Urinary bladder (tissue), 4 donors: ENCODE measurements at places on chromosomes 1 and 21. TPM values are rescaled to one million over a fixed set of nuclear protein-coding genes. Genes with fewer than 3 reads are reported as not detected.

The NFIA gene
- total RNA-seq = 105 TPM

The SPRR2B gene
- not detected for total RNA-seq

The TRAF5 gene
- total RNA-seq = 63.8 TPM

The TNFRSF9 gene
- 0.16 TPM for total RNA-seq

The USP48 gene
- total RNA-seq = 97.1 TPM

The JAK1 gene
- 137 TPM for total RNA-seq

The LRRC3 gene
- 1.5 TPM for total RNA-seq

- DNase-seq = no peak
These were observed 50.6 kb downstream of the UCK2 start for GRCh38 chr1:165877940-165878556.

GRCh38 chr1:212368073-212368484 is 46.6 kb downstream of the PACC1 start:
- no peak for DNase-seq

- DNase-seq = no peak
These were observed 1124.3 kb downstream of the AMY1C start for GRCh38 chr1:104874044-104874443.

DNA sequence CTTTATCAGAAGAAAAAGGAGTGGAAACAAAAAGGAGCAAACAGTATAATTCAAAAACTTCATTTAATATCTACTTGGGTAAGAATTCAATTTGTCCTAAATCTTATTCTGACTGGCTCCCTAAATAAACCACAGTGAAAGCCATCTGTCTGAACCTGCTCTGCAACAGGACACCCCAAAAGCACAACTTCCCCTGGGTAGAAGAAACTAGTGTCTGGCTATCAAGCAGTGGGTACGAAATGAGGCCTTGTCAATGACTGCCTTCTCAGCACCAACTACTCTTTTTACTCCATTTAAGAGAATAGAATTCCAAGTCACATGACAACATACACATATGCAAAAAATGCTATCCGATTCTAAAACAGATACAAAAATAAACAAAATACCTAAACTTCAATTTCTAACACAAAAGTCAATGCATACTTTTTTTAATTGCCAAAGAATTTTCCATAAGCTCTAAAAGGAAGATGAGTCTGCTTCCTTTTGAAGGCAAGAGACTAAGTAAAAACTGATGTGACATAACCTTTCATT is 206.8 kb downstream of the SLC45A1 start:
- DNase-seq = no peak

DNA sequence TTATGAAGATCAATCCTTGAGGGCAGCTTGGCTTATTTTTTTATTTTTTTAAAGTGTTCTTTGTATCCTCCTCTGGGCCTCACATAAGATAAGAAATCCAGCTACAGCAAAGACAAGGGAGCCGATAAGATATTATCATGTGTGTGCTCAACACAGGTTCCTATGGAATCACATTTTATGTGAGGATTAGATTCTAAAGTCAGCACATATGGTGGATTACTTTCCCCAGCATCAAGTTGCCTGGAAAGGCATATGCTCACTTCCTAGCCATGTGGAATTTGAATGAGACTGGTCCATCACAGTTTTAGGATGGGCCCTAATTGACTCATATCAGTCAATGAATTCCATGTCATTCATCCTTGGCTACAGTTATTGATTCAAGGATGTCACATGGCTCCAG is 456.9 kb upstream of the LRRC7 start:
- no peak for DNase-seq

DNA sequence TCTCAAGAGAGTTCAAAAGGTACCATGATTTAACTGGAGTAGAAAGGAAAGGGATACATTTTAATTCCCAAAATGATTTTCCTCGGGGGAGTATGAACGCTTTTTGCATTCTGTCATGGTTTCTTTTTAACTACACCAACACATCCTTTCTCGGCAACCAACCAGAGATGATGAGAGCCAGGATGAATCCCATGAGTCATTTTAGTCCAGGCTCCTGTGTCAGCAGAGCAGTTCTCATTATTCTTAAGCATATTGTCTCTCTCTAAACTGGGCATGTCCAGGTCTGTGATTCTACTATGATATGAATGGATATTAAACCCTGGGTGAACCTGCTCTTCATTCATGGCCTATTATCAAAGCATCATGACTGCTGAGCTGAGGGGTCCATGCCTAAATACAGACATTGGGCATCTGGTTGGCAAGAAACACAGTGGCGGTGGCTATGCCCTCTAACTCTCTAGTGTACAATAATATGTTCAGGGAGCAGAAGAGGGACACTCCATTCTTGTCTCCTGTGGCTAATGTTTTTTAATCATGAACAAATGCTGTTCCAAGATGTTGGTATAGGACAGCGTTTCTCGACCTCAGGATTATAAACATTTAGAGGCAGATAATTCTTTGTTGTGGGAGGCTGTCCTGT is 124.3 kb upstream of the ESRRG start:
- no peak for DNase-seq

DNA sequence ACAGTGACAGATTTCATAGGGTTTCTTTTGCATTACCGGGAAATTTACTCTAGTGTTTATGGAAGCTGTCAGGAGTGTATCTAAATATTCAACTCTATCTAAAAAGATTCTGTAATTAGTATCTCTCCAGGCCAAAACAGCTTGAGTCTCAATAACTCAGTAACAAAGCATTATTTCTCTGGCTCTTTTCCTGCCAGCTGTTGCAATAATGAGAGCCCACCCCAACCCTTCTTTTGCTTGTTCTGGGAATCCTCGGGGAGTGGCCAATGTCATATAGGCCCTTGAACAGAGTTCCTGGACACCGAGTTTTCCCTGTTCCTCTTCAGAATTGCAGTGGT is 120.1 kb upstream of the SGIP1 start:
- no peak for DNase-seq

DNA sequence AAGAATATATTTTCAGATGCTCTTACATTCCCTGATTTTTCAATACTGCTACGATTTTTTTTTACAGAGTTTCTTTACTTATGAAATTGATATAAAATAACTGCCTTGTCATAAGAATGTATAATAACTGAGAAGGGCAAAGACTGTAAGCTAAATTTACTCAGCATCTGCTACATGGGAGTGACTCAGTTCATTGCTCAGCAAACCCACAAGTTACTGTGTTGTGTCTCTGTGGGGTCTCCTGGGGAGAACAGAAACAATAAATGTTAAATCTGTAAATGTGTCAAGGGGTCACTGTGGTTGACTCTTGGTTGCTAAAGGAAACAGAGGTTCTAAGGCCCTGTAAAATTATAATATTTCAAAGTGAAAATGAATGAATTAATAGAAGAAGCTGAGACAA is 210.3 kb upstream of the CACYBP start:
- no peak for DNase-seq

GRCh38 chr1:16144325-16145029 is 11.4 kb downstream of the EPHA2 start:
- DNase-seq = no peak

GRCh38 chr1:243745356-243745755 is 104.7 kb downstream of the AKT3 start:
- no peak for DNase-seq

DNA sequence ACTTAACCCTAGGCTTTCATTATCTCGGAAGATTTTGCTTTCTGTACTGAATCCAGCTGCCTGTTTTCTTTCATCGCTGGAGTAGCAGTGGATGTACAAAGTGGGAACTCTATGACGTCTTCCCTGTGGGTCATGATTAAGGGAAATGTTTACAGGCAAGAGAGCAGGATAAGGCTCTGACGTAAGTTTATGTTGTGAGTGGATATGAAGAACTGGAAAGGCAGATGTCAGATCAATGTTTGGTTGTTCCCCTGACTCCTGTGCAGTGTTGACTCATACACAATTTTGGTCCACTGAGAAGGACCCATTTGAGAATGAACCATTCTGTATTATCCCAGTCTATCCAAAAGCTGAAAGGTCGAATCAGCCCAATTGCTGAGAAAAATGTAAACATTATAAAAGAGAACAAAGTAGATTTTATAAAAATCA is 292.4 kb downstream of the GRIK1 start:
- no peak for DNase-seq

DNA sequence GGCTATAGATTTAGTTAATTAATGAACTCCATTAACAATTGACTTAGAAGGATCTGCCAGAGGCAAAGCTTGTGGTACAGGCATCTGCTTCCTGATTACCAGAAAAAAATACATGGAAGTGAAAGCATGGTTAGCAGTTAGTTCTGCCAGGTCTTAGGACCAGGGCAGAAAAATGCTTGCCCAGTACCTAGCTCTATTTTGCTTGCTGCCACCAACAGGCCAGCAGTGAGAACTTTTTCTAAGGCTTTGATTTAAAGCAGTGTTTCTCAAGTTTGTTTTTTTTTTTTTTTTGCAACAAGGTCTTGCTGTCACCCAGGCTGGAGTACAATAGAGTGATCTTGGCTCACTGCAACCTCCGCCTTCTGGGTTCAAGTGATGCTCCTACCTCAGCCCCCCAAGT is 16.4 kb upstream of the MTF1 start:
- no peak for DNase-seq

DNA sequence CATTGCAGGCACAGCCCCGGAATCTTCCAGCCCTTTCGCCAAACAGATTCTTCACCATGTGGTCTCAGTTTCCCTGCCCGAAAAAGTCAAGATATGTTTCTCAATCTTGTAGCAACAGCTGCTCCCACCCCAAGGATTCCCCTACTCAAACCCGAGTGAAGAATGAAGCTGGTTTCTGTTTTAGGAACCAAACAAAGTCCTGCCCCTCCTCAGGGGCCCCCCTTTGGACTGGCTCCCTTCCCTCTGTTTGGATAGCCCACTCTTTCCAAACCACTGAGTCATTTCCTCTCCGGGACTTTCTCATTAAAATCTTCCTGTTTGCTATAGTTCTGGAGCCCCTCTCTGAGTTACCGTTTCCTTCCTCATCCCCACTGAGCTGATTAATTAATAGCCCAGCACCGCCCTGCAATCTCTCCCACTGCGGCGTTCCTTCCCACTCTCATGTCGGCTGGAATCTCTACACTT is 100.9 kb downstream of the TSEN15 start:
- DNase-seq = no peak

DNA sequence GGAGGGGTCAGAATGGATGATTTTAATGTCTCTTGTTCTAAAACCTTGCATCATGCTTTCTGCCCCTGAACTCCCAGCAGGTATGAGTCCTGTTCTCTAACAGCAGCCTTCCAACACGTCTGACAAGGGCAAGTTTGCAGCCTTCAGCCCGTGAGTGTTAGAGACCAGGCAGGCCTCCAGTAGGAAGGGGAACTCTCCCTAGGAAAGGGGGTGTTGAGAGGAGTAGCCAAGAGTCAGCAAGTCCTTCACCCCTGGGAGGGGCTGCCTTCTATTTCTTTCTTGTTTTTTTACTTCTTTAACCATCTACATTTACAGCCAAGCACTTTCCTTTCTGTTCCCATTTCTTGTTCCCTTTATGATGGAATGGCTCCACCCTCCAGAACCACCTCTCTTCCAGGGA is 14.2 kb downstream of the BATF3 start:
- DNase-seq = no peak

DNA sequence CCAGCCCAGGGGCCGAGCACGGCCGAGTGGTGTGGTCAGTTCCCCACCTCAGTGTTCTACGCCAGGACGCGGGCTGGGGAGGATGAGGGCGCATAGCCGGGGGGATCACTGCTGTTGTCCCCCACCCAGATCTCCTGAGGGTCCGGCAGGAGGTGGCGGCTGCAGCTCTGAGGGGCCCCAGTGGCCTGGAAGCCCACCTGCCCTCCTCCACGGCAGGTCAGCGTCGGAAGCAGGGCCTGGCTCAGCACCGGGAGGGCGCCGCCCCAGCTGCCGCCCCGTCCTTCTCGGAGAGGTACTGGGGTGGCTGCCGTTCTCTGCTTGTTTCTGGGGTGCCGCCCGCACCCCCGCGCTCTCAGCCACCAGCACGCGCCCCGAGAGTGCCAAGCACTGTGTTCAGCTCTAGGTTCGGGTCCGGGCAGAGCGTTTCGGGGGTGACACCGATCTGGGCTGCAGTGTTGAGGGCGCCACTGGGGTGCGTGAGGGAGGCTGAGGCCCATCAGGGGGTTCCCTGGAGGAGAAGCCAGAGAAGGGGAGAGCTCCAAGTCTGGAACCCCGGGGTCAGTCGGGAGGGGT is 17.4 kb downstream of the SAMD11 start:
- DNase-seq = no peak

- DNase-seq = no peak
These were observed 81.9 kb upstream of the HAO2 start for GRCh38 chr1:119286587-119287181.

DNA sequence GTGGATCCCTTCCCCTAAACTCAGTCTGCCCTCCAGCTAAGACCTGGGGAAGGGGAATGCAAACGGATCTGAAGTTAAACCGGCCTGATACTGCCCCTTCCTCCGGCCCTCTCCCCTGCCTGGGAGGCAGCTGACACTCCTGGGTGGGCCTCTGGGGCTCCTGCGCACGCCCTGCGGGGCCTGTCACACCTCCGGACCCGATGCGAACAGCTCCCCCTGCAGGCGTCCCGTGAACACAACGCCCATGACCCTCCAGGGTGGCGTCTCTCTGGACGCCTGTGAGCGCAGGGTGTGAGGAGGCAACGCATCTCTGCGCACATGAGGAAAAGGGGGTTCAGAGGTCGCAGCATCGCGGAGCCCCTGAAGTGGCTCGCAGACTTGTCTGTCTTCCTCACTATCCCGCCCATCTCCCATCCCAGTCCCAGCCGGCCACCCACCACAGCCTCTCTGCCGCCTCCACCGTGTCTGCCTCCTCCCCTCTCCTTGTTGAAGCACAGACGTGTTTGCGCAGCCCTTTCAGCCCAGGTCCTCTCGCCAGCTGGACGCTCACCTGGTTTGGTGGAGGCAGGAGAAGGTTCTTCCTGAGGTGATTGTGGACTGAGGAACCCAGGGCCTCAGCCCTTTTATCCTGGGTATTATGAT is 421 bp upstream of the LCE3A start:
- no peak for DNase-seq

GRCh38 chr1:153919876-153920852 is 2.6 kb downstream of the GATAD2B start:
- DNase-seq = no peak

GRCh38 chr21:42640486-42640885 is 12.9 kb upstream of the PDE9A start:
- no peak for DNase-seq

DNA sequence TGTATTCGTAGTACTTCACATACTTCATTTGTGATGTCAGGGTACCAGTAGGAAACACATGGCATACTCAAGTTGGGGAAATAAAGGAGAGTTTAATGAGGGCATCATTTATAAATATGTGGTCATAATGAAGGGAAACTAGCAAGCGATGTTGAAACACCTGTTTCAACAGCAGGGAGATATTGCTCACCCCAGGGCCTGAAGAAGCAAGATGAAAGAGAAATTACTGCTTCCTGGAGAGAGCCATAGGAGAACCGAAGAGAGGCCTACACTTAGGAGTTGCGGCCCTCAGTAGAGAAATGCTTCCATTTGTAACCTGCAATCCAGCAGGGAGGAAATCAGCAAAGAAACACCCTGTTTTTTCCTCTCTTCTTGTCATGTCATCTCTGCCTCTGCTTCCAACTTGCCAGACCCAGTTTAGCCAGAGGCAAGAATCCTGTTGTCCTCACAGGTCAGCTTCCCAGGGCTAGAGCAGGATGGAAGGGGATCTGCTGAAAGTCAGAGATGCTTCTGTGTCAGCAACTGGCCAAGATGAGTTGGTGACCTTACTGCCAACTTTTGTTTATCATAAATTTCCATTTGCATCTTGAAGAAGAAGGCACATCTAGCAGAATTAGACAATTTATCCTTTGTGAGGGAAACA is 67.6 kb upstream of the TSPAN2 start:
- no peak for DNase-seq
